Right ventricle myocardium superior (tissue), 1 donor: ENCODE measurements at places on chromosomes 12 and 14.

DNA sequence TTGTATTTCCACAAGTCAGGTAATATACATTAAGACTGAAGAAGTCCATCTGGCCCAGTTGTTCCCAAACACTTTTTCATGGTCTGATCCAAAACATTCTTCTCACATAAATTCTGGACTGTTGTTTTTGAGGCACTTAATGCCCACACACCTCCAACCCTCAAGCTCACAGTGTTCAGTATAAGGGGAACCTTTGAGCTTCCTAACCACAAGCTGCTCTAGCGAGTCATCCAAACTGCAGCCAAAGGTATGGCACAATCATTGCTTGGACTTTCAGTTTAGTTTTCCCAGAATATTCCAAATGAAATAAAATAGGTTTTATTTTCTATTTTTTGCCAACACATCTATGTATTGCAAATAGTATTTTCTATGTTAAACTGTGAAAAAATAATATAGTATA, 103.0 kb downstream of the PUS7L start:
- DNase-seq: no peak

GRCh38 chr12:90013409-90013808, 304.8 kb upstream of the ATP2B1 start:
- DNase-seq: no peak

GRCh38 chr12:30996255-30996654, 69.7 kb downstream of the TSPAN11 start:
- DNase-seq: peak; percentile 10

- no peak for DNase-seq
Observed at GRCh38 chr14:64649383-64649998, 54.7 kb upstream of the PLEKHG3 start.

GRCh38 chr12:127334365-127334764, 932.6 kb upstream of the TMEM132C start:
- DNase-seq: no peak

- DNase-seq: no peak
Observed at GRCh38 chr12:5616854-5617253, 184.9 kb downstream of the NTF3 start.

DNA sequence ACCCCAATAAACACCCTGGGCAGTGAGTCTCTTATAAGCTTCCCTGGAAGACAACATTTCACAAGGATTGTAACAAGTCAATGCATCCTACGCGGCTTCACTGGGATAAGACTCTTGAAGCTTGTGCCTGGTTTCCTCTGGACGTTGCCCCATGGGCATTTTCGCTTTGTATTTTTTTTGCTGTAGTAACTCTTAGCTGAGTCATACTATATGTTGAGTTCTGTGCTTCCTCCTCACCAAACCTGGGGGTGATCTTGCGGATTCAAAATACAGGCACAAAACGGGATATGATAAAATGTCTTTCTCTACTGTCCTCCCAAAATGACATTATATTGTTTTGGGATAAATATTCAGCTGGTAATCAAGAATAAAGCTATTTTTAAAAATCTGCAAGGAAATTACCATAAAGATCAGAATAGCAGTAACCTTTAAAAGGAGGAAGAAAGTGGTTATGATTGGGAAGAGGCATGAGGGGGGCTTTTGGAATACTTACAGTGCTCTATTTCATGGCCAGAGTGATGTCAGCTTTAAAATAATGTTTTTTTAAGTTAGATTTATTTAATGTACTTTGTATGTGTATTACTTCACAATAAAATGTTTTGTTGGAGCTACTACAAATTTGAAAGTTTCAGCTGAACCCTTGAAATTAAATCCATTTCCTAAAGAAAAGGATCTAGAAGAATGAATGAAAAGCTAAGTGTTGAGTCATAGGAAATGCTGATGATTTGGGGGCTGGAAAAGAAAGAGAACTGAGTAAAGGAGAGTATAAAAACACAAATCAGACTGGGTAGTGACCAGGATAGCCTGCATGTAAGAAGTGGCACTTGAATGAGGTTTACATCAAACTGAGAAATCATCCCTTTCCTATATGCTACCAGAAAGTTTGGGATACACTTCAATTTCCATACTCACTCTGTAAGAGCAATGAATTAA, 14.7 kb downstream of the BTBD7 start:
- no peak for DNase-seq

- DNase-seq: no peak
Observed at GRCh38 chr12:20576528-20576927, 118.6 kb upstream of the SLCO1C1 start.

DNA sequence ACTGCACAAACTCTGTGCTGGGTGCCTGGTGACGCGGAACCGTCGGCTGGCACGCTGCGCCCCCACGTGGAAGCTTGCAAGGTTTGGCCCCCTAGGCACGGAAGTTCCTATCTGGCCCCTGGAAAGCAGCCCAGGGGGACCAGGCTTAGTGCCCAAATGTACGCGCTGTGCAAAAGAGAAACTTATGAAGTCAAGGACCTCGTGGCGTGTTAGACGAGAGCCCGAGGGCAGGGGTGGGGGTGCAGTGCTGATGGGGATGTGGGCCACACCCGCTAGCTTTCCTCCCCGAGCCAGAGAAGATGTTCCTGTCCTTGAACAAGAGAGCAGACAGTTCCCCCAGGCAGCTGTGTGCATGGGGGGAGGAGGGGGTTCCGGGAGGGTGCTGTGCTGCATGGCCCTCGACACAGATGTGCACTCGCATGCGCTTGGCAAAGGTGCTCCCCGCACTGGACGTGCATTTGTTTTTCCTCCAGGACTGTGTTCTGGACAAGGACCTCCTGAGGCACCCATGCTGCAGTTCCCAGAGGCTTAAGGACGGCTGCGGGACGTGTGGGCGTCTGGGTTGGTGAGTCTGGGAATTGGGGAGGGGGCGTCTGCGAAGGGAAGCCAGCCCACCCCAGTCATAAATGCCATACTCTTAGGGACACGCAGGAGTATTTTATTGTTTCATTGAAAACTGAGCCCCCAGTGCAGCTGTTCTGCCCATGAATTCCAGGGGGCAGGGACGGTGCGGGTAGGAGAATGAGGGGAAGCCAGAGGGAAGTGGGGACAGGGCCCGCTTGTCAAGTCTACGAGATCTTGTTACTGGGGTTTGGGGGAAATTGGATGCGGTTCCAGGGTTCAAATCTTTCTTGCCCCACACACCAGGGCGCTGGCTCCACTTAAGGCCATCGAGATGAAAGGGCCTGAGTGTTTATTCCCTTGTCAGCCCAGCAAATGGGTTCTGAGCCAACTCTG, 80.0 kb downstream of the NTF3 start:
- DNase-seq: peak; percentile 64
